Astrocyte of the hippocampus (primary cell): ENCODE measurements at places on chromosomes 16 and 17.

DNA sequence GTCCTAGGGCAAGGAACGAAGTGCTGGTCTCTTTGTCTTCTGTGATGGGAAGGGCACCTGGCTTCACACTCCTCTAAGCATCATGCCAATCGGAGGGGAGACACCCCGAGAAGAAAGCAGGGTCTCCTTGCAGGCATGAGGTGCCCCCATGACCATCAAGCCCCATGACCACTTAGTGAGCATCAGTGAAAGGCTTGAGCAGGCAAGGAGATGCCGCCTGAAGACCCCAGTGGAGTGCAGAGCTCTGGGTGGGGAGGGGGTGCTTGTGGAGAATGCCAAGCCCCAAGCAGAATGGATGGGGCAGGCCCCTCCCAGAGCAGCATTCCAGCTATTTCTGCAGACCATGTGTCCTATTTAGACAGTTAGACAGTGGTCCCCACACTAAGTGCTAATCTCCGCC, 232.7 kb upstream of the TNRC6C start:
- no peak for DNase-seq

DNA sequence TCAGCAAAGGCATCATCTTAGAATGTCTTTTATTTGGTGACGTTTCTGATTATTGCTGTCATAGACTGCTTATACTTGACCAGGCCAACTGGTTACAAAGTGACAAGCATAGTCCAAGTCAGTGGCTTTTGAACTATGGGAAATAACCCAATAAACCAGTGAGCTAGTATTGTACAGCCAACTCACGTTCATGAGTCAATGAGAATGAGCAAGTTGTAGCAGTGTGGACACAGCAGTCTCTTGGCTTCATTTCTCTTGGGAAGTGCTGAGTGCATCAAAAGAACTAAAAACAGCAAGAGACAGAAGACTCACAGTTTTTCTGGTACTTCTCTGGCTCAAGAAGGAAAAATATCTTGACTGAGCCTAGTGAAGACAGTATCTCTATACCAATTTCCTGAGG, 36.9 kb upstream of the CRISPLD2 start:
- DNase-seq, result no peak

GRCh38 chr17:9402590-9403199, 172.9 kb downstream of the STX8 start:
- DNase-seq, result no peak

GRCh38 chr16:83312015-83312717, 495.6 kb upstream of the HSBP1 start:
- DNase-seq, result no peak

DNA sequence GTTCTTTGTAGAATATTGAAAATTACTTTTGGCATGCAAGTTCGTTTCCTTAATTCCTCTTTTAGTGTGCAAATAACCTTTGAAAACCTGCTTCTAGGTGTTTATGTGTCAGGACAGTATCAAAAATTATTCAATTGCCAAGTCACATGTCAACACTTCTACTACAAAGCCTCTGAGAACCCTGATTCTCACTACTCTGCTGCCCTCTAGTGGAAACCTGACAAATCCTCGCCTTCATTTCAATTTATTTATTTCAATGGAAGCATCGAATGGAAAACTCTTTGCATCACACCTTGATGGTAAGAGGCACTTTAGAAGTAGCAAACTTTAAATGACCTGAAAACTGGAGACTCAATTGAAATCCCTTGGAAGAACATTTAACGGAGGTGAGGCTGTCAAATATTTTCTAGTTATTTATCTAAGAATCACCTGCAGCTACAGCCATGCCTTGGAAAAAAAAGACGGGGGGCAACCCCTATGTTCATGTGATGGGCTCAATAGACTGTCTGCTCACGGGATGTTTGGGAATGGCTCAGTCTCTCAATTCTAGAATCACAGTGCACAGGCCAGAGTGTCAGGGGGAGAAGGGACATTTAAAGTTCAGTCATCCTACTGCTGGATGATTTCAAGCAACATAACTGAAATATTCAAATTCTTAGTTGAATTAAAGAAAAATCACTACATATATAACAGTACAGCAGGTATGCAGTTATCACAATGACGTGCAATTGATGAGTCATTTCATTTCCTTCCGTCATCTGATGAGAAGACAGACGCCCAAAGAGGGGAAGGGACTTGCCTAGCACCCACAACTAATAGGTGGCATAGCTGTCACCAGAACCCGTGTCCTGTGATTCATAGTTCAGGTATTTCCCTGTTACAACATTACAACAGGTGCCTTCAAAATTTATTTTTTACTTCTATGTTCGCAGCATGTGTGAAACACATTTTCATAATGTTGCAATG, 563.9 kb downstream of the TOX3 start:
- DNase-seq, result peak; percentile 82

DNA sequence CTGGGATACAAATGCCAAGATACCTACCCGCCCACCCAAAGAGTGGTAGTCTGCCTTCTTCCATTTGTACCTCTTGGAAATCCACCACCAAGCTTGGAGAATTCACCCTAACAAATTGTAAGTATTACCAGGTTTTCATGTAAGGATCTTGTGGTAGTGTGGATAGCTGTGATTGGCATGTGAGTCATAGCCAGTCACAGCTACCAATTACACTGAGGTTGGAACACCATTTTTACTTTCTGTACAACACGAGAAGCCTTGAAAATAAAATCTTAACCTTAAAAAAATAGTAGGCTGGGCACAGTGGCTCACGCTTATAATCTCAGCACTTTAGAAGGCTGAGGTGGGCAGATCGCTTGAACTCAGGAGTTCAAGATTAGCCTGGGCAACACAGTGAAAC, 18.5 kb upstream of the SLC35G3 start:
- DNase-seq, result no peak

DNA sequence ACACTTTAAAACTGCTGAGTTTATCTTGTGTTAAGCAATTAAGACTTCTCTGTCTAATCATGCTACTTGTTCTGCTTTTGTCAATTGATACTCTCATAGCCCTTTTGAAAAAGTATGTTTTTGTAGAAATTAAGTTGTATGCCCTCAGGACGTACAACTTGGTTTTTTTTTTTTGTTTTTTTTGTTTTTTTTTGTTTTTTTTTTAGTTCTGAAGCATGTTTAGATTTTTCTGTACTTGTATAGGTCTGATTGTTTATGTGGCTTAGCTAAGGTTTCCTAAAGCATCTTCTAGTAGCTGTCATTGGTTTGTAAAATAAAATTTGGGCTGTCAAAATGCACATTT, 21.4 kb downstream of the HAPSTR1 start:
- no peak for DNase-seq

- DNase-seq, result peak; percentile 96
Observed at GRCh38 chr17:81514739-81515529, 2.3 kb upstream of the ACTG1 start.

GRCh38 chr16:68265078-68265920, 973 bp downstream of the SLC7A6 start:
- peak; percentile 78 for DNase-seq
